ENCODE measurements at places on chromosomes 5 and 9.

GRCh38 chr5:60492958-60493357, 207.0 kb downstream of the DEPDC1B start:
- no peak for DNase-seq

- no peak for DNase-seq
Observed at GRCh38 chr5:76169146-76169905, 86.1 kb downstream of the SV2C start.

- no peak for DNase-seq
Observed at GRCh38 chr5:28313321-28313951, 1275.0 kb upstream of the CDH9 start.

DNA sequence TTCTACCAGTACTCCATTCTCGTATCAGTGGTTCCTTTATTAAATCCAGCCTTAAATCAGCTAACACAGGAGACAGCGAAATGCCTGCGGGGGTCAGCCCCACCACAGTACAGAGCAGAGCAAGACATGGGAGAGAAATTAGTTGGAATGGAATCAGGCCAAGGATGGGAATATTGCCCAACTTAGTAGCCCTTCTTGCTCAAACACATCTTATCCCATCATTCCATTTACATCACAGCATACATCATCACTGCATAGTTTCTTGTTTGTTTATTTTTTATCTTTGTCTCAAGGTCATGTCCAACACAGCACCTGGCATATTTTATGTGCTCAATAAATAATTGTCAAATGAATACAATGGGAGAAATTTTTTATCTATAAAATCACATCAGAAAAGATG, 34.3 kb upstream of the DAB2 start:
- DNase-seq: no peak

DNA sequence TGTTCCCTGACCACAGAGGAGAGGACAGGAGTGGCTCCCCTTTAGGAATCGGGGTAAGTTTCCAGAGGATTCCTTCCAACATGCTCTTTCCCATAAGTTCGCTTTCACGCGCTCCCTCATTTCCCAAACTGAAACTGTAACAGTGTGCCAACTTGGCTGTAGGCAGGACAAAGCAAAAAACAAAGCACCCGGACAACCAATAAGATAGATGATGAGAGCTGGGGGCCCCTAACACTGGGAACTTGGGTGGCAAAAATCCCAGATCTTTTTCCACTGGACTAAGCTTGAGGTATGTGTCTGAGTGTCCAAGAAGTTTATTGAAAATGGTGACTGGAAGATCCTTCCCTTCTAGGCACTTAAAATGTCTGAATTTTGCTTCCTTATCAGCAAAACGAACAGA, 258.7 kb upstream of the IL12B start:
- no peak for DNase-seq

GRCh38 chr9:98175028-98175569, 17.3 kb downstream of the CORO2A start:
- DNase-seq: no peak

DNA sequence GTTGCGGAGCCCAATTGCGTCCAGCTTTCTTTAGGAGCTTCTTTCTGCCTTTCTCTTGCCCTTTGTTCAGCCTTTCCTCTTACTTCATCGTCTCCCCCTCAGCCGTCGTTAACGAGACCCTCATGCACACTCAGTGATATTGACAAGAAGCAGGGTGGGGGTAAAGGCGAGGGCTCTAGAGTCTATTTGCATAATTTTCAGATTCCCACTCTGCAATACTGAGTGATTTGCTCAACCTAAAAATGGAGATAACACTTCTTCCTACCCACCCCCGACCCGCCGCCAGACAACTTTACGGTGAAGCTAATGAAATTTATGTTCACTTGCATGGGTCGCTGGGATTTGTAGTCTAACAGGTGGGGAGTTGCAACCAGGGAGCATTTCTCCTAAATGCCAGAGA, 1.3 kb upstream of the TBC1D2 start:
- DNase-seq: no peak

DNA sequence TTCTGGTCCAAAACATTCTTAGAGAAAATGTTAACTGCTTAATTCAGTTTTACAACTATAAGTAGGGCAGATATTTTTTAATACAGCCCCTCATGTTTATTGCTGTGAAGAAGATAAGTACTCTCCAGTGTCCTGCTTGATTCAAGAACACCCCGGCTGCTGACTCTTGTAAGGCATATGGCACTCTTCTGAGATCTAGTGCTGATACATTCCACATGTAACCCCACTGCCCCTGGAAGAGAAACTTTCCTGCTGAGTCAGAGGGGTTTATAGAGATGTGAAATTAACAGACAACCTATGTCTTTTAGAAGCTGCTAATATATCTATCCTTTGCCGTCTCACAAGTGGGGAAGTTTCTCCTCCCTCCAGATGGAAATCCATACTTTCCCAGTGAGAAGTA, 1.0 kb upstream of the MINAR2 start:
- DNase-seq: no peak

All from GM19239 (cell line).